ENCODE measurements at places on chromosomes 7 and 10.

- DNase-seq = no peak
These were observed 3.7 kb downstream of the DDX56 start for GRCh38 chr7:44569959-44570358.

GRCh38 chr10:96814264-96814663 is 17.8 kb upstream of the LCOR start:
- DNase-seq = no peak

GRCh38 chr10:127283017-127283416 is 86.6 kb upstream of the INSYN2A start:
- no peak for DNase-seq

GRCh38 chr10:21517134-21518031 is 8.1 kb downstream of the SKIDA1 start:
- no peak for DNase-seq

GRCh38 chr10:120486671-120487205 is 29.7 kb downstream of the PLPP4 start:
- DNase-seq = no peak

- DNase-seq = no peak
These were observed 123.6 kb downstream of the RNF216 start for GRCh38 chr7:5657901-5658300.

GRCh38 chr10:119403921-119404320 is 138.6 kb downstream of the RGS10 start:
- no peak for DNase-seq

- DNase-seq = no peak
These were observed 323.0 kb upstream of the AOAH start for GRCh38 chr7:37047260-37047659.

GRCh38 chr7:28032738-28033380 is 147.7 kb downstream of the JAZF1 start:
- no peak for DNase-seq

GRCh38 chr10:119349937-119350501 is 142.6 kb downstream of the GRK5 start:
- no peak for DNase-seq

All from CD4-positive, alpha-beta T cell treated with Interleukin-15 for 4 hours (primary cell).